Dorsolateral prefrontal cortex (tissue), 122 donors: ENCODE measurements at places on chromosomes 5 and 9.

DNA sequence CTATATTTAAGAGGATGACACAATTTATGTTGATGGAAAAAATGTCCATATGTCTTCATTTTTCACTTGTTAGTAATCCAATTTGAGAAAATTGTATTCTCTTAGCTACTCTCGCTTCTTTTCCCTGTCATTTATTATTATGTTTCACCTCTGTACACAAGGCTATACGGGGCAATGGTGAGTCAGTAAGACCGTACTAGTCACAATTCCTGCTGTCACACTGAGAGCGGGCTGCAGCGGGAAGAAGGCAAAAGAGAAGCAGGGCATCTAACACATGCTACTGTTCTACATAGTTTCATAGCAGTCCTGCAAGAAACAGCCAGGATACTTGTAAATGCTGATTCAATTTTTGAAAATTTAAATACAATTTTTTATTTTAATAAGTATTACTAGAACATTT, 23.3 kb upstream of the PRDM9 start:
- no peak for DNase-seq

DNA sequence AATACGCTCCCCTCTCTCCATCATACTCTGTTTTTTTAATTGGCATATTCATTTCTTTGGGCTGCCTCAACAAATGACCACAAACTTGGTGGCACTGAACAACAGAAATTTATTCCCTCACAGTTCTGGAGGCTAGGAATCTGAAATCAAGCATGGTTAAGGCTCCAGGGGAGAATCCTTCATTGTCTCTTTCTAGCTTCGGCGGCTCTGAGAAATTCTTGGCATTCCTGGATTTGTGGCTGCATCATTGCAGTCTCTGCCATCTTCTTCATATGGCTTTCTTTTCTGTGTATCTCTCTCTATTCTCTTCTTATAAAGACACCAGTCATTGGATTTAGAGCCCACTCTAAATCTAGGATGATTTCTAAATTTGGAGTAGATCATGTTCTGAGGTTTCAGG, 10.9 kb upstream of the SLC24A2 start:
- DNase-seq, result no peak

DNA sequence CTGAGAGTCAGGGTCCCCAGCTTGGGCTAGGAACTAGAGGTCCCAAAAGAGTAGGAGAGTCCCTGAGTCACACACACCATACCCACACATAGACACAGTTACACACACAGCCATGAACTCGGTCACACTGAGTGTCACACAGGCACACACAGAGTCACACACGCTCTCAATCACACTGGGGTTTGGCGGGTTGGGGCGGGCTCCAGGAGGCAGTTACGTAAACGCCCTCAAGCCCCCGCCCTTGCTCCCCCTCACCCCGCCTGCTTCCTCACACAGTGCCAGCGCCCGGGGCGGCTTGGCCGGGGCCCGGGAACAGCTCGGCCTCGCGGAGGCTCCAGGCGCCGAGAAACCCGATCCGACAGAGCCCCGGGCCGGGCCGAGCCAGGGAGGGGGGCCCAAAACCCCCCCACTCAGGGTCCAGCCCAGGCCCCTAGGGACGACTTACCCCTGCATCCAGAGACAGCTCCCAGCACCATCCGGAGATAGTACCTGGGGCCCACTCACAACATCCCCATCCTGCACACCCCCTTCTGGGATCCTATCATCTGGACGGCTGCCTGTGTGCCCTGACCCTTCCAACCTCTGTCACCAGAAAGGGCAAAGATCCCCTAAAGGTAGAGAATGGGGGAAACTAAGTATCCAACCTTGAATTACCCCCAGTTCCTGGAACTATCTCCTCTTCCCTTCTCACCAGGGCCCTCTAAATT, 3.5 kb upstream of the CNTFR start:
- no peak for DNase-seq

DNA sequence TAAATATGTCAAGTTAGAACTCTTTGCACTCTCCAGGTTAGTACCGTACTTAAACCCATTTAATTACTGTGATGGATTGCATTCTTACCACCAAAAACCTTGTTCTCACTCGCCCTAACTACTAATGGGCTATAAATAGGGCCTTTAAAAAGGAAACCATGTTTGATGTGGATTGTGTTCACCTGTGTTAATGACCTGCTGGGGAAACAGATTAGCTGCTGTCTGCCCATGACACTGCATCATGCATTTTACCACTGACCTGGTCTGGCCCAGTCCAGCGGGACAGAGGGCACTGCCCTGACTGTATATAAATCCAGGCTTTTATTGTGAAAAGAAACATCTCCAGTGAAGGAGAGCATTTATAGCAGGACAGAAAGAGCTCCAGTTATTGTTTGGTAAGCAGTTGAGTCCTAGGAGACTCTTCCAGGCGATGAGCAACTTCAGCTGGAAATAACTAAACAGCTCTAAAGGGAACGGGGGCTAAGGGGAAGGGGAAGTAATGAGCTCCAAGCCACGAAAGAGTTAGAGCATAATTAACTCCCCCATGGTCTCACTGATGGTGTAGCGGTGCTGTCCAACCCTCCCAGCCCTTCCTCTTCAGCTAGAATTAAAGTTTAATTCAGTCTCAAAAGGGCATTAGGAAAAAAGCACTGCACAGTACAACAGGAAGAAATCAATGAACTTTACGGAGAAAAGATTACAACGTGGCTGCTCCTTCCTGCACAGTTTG, 303.1 kb downstream of the ENC1 start:
- DNase-seq, result no peak

- no peak for DNase-seq
Measured at GRCh38 chr5:159971931-159972461, 36.9 kb upstream of the TTC1 start.

- DNase-seq, result no peak
Measured at GRCh38 chr5:8528106-8528505, 659.2 kb downstream of the MTRR start.

GRCh38 chr5:83331842-83332241, 139.7 kb upstream of the VCAN start:
- no peak for DNase-seq

- no peak for DNase-seq
Measured at GRCh38 chr5:106766916-106767315, 903.8 kb downstream of the EFNA5 start.

- DNase-seq, result no peak
Measured at GRCh38 chr5:73534011-73534644, 31.3 kb downstream of the ANKRA2 start.

DNA sequence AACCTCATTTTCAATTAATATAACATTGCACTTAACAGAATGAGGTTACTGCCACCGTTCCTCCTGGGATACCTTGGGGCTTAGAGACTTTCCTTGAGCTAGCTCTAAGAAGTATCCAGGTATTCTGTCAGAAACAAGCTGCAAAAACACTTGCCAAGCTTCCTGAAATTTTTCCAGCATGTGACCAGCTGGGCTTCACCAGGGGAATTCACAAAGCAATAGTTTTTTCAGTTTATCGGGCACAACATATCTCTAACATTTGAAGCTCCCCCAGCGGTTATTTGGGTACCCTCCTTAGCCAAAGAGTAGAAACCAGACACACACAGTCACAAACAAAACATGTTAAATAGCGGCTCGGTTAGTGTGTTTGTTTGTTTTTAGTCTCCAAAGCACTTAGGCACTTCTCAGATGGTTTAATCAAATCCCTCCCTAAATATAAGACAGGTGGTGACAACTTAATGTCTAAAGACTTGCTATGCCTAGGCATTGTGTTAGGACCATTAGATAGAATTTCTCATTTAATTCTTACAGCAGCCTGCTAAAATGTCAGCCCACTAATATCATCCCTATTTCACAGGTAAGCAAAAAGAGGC, 278.2 kb downstream of the GLIS3 start:
- no peak for DNase-seq

- DNase-seq, result no peak
Measured at GRCh38 chr5:135589152-135589551, 10.4 kb upstream of the CXCL14 start.

DNA sequence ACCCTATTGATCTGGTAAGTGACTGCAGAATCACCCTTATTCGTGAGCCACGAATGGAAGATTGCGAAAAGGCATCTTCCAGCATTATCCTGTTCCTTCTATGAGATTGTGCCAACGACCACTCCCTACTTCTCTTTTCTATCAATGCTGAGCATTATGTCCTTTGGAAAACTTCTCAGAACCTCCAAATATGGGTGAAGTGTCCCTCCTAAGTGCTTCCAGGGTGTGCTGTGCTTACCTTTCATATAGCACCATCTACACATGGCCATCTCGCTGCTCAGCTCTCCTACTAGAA, 14.7 kb upstream of the LCP2 start:
- no peak for DNase-seq

DNA sequence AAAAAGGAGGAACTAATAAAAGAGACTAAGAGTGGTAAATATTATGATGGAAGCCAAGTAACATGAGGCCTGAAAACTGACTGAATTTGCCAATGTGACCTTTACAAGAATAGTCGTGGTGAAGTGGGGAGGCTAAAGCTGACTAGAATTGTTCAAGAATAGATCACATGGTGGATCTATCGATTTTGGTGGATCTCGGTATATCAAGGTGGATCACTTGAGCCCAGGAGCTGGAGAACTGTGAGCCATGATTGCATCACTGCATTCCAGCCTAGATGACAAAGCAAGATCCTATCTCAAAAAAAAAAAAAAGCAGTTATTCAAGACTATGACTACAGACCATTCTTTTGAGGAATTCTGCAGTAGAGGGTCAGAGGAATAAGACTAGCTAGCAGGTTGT, 15.1 kb downstream of the ERMP1 start:
- no peak for DNase-seq

GRCh38 chr9:134932606-134933005, 14.9 kb upstream of the FCN1 start:
- DNase-seq, result no peak

GRCh38 chr5:53165431-53166182, 56.0 kb upstream of the MOCS2 start:
- no peak for DNase-seq

DNA sequence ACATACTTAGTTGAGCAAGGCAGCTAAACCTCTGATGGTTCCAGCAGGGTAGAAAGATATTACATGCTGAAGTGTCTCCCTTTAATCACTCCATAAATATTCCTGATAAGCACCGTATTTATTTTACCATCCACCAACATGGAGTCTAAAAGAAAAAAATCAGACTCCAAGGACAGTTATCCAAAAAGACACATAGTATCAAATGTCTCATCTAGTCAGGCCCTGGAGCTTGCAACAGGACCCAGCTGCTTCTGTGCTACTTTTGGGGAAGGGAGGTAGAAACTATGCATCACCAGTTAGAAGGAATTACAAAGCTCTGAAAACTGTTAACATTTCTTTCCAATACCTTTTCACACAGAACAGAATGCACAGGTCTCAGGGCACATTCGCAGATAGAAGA, 88.1 kb downstream of the S1PR3 start:
- DNase-seq, result no peak

DNA sequence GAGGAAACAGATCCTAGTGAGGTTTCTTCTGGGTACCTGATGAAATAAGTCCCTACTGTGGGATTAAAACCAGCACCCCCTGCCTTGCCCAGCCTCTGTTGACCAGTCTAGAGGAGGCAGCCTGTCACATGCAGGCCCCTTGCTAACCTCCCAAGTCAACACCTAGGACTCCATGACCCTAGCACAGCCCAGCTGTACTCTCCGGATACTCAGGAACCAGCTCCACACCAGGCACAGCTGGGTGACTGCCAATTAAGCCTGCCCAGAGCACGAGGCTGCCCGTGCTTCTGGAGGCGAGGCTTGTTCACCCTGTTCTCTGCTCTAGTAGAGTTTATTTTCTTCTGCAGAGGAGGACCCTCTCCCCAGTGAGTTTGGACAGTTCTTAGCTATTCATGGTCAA, 92.5 kb downstream of the SNX24 start:
- peak; percentile 36 for DNase-seq

DNA sequence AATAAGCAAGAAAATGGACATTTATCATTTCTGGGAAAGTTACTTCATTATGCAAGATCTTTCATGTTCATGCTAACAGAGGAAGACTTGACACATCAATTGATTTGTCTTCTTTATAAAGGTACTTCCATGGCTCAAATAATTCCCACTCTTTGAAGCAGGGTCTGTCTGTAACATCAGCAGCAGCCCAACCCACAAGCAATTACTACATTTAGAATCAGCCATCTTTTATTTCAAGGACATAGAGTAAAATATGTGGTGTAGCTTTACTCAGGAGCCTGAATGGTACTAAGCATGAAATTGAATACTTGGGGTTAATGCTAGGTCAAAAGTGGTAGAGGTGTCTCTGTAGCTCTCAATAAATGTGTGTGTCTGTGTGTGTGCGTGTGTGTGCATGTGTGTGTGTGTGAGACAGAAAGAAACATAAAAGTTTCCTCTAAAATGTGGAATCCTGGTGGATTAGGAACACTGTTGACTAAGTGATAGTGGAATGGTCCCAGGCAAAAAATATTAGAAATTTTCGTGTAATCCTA, 581.1 kb downstream of the CAAP1 start:
- DNase-seq, result no peak

- no peak for DNase-seq
Measured at GRCh38 chr9:25282946-25283345, 395.3 kb downstream of the TUSC1 start.

DNA sequence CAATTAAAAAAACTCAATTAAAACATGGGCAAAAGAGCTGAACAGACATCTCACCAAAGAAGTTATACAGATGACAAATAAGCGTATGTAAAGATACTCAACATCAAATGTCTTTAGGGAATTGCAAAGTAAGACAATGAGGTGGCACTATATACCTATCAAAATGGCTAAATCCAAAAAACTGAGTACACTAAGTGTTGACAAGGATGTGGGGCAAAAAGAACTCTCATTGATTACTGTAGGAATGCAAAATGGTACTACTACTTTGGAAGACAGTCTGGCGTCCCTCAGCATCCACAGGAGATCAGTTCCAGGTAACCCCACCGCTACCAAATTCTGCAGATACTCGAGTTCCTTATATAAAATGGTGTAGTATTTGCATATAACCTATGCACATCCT, 198.1 kb downstream of the DAB2IP start:
- DNase-seq, result no peak

DNA sequence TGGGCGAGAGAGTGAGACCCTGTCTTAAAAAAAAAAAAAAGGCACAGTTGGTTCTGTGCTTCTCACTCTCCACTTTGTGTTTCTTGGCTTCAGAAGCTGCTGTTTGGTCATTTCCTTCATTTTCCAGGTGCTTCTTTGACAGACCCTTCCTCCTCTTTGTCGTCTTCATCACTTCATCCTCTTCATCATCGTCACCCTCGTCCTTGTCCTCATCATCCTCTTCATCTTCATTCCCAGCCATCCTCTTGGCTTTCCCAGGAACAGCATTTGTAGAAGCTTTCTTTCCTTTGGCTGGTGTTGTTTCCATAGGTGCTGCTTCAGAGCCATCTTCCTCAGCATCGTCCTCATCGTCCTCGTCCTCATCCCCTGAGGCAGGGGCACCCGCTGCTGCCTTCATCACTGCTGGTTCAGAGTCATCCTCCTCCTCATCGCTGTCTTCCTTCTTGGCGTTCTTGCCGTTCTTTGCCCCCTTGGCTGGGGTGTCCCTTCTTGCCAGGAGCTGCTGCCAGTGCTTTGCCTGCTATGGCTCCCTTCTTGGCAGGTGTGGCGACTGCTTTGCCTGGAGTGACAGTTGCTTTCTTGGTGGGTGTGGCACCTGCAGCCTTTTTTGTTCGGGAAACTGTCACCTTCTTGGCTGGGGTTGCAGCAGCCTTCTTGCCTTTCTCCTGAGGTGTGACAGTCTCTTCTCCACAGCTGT, 7.1 kb downstream of the RABL6 start:
- no peak for DNase-seq

GRCh38 chr5:170791325-170791954, 7.9 kb downstream of the GABRP start:
- no peak for DNase-seq
